ENCODE measurements at places on chromosomes 5 and 9.
A peak's percentile ranks its signal among the peaks of the same experiment; 100 is the strongest.

DNA sequence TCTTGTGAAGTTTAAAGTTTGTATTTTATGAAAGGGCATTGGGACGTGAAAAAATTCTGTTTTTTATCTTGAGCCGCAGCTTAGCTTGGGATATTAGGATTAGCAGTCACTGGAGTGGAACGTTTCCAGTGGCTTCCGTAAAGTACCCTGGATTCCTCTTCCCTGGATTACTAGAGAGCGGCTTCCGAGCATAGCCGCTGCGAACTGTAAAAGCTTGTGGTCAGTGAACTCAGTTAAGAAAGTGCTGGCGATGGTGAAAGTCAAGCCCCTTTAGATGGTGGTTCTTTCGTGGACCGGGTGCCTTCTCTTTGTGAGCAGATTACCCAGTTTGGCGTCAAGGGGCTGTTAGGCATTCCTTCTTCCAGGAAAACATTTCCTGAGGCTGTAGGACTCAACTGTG is 168.1 kb downstream of the KDM4C start:
- no peak for DNase-seq

GRCh38 chr9:35195683-35196082 is 33.9 kb downstream of the UNC13B start:
- DNase-seq: no peak

GRCh38 chr5:96856371-96856770 is 19.9 kb upstream of the ERAP2 start:
- DNase-seq: no peak

DNA sequence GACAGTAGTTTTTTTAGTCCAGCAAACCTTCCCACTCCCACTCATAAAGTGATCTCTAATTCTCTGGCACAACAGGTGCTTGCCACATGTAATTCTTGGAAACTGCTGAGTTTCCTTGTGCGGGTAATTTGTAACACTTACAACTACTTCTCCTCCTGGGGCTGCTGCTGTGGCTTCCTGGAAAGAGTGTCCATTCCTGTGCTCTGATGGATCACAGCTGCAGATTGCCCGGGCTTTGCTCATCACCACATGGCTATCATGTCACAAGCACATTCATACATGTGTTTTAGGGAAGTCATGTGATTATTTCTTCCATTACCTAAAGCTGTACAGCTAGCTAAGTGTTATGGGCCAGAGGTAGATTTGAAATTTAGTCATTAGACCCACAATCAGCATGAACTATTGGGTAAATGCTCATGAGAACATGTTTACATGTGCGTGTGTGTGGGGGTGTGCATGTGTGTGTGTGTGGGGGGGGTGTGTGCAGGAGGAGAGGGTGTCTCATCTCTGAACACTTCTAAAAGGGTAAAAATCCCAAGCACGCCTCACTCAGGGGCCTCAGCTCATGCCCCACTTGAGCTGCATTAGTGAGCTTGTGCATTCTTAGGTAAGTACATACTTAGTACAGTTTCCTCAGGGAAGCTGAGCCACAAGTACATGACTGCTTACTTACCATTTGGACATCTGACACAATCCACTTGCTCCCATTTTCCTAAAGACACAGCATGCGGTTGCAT is 118.1 kb upstream of the CCDC112 start:
- peak; percentile 92 for DNase-seq

- DNase-seq: peak; percentile 85
Observed at GRCh38 chr9:22097707-22098106, 88.6 kb upstream of the CDKN2B start.

DNA sequence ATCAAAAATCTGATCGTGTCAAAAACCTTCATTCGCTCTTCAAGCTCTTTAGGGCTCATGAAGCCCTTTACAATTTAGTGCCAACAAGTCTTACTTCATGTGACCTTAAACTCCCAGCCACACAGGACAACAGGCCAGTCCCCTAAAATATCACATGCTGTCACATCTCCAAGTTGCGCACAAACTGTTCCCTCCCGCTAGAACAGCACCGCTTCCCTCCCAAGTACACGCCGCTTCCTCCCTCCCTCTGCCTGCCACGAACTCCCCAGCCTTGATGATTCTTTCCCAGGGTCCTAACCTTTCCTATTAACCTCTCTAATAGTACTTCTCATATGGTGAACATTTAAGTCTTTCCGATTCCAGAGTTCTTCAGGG is 91.2 kb downstream of the TLE1 start:
- DNase-seq: no peak

DNA sequence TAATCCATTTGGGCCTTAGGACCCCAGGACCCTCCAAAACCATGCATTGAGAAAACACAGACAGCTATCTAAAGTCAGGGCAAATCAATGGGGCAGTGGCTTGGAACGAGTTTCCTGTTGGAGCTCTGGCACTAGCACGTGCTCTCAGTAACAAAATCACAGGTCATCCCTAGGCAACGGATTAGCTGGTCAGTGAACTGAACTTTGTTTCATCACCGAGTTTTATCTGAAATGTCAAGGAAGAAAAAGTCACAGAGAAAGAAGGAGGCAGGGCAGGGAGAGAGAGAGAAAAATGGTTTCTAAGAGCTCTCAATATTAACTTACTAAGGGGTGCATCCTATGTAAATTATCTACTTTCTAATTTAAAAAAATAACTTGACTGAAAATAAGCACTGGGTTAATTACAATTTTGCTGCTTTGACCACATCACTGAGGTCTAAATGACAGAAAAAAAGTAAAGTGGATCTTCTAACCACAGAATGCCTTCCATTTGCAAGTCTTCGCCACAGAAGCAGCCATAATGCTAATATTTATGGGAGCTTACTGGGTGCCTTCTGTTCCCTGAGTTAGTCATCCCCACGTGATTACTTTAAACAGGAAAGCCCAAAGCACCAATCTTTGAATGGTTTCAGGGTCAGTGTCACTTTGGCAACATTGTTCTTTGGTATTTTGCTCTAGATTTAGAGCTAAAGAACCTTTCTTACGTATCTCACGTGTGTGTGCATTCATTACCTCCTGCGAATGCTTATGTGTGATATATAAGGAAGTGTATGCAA is 503.9 kb downstream of the RASEF start:
- DNase-seq: no peak

DNA sequence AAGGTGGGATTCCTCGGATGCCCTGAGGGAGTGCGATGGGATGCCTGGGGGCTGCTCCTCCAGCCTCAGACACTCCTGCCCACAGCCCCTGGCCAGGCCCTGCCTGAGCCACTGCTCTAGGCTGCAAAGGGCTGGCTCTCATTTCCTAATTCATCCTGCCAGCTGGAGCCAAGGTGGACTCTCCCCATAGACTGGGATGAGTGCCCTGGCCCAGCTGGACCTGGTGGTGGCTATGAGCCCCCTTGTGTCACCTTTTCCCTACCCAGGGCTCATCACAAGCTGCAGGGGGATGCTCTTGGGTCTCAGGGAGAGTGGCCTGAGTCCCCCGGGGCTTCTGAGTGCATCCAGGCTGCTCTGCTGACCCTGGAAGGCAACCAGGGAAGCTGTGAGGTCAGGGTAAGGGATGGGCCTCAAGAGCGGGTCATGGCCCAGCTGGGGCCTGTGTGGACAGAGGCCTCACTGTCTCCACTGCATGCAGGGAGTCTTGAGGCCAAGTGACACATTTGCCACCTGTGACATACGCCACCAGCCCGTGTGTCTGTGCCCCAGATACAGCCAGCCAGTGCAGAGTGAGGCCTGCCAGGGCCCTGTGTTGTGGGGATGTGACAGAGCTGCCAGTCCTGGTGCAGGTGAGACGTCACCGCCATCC is 102.7 kb upstream of the IER5L start:
- DNase-seq: no peak

DNA sequence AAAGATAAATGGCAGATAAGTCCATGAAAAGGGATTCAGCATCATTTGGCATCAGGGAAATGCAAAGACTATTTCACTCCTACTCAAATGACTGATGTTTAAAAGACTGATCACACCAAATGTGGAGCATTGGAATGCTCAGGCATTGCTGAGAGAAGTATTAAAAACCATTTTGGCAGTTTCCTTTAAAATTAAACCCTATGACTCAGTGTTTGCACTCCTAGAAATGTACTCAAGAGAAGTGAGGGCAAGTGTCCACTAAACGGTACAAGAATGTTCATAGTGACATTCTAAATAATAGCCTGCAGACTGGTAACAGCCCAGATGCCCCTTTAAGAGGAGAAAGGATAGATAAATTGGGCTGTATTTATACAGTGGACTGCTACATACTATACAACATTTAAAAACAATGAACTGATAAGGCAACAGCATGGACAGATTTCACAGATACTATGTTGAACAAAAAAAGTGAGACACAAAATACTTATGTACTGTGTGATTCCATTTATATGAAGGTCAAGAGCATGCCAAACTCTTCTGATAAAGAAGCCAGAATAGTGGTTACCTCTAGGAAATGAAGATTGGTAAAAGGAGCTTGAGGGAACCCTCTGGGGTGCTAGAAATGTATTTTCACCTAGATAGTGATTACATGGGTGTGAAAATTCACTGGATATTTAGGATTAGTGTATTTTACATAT is 24.6 kb downstream of the APC start:
- DNase-seq: no peak

- no peak for DNase-seq
Observed at GRCh38 chr5:56818450-56819037, 3.2 kb downstream of the MAP3K1 start.

DNA sequence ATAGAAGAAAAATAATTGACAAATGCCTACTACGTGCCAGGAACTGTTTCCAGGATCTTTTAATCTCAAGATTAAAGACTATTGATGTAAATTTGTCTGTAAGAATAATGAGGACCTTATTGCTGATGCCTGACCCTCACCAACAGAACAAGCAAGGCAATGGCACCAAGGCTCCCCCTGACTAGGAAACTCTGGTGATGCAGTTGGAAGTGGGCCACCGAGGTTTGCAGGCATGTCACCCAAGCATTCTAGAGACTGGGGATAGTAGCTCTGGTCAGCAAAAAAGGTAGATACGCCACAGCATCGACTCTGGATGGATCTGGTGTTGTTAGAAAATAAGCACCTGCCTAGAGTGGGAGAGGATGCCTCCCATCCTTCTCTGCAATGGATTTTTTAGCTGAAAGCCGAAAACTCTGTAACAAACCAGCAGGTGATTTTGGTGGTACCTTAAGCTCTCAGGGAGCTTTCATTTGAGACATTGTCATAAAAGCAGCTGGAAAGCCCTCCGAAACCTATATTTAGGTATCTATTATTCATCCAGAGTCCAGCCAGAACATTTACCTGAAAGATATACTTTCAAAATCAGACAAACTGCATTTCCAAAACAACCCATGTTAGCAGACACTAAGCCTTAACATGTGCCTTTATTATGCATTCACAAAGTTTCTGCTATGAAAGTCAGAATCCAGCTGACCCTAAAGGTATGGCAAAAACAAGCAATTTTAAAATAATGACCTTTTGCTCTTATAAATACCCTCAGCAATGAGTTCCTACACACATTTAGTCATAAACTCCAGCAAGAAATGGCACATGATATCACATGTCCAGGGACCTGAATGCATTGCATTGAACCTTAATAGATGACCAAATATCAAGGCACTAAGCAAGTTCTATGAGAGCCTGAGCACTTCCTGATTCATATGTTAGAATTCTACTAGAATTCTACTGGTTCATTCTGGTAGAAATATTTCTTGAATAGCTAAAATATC is 308.4 kb downstream of the PDE4D start:
- no peak for DNase-seq

GRCh38 chr9:124624735-124624992 is 117.5 kb upstream of the NR5A1 start:
- DNase-seq: no peak

DNA sequence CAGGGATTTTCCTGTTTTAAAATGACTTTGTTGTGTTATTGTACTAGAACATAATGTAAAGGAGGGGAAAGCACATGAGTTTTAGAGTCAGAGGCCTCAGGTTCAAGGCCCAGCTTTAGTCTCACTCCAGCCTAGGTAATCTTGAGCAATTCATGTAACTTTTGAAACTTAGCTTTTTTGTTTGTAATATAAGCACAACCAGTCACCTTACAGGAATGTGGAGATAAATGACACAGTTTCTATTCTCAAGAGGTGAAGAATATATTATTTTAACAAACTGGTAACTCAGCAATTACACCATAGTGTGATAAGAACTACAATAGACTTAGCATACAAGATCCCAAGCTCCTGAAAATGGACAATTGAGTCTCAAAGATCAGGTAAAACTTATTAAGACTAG is 51.2 kb downstream of the ADAMTS19 start:
- no peak for DNase-seq

- no peak for DNase-seq
Observed at GRCh38 chr5:2782658-2783057, 31.2 kb upstream of the IRX2 start.

DNA sequence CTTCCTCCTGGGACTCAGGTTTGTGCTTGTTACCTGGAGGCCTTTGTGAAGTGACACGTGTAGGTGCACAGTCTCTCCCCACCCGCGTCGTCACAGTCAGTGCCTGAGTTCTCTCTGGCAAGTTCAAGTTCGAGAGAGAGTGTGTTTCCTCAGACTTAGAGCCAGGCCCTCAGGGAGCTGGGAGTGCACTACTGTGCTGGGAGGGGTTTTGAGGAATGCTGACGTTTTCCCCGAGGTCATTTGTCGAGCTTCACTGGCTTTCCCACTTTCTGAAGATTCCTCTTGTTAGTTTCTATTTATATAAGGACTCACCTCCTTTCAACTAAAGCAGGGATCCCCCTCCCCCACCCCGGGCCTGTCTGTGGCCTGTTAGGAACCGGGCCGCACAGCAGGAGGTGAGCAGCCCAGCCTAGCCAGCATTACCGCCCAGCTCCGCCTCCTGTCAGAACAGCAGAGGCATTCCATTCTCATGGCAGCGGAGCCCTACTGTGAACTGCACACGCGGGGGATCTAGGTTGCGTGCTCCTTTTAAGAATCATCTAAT is 209.2 kb downstream of the DIRAS2 start:
- no peak for DNase-seq

DNA sequence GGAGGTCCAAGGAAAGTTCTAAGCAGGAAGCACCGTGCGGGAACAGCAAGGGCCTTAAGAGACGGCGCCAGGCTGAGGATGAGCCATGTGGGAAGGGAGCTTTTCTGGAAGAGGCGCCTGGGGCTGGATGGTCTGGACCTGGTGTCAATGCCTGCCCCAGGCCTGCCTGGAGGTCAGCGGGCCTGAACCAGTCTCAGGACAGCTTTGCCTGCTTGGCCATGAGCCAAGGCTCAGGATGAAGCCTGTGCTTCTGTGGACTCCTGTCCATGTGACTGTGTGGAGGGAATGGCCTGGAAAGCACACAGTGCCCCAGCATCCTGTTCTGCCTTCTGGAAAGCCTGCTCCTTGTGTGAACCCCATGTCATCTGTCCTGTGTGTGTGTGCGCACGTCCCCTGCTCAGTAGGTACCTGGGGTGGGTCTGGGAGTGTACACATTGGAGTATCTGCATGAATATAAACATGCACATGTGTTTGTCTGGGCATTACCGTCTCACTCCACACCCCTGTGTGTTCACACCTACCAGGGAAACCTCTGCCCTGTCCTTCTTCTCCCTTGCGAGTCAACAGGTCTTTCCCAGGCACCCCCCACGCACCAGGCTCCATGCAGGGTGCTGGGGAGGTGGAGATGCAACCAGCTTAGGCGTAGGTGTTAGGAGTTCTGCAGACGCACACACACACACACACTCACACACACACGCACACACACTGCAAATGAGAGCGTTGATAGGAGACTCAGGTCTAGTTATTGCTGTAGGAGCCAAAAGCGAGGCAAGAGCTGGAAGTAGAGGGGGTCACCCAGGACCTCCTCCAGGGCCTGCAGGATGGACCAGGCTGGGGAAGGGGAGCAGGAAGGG is 24.8 kb downstream of the DAB2IP start:
- no peak for DNase-seq

All from BJ (cell line).